ENCODE measurements at places on chromosomes 16 and 17.

DNA sequence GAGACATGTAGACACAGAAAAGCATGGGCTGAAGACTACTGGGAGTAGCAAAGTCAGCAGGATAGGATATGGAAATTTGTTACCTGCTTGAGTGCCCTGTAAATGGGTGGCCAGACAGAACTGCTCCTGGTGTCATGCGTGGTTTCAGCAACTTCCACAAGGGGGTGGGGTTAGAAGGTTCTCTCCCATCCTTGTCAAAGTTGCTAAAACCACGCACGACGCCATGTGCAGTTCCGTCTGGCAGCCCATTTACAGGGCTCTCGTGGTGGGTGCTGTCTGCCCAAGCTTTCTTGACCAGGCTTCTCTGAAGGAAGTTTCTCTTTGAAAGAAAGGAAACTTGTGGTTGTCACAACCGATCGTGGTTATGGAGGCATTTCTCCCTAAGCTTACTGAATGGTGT lies 6.9 kb upstream of the DBNDD1 start:
- no peak for DNase-seq

GRCh38 chr16:81485824-81486539 lies 41.4 kb downstream of the CMIP start:
- no peak for DNase-seq

DNA sequence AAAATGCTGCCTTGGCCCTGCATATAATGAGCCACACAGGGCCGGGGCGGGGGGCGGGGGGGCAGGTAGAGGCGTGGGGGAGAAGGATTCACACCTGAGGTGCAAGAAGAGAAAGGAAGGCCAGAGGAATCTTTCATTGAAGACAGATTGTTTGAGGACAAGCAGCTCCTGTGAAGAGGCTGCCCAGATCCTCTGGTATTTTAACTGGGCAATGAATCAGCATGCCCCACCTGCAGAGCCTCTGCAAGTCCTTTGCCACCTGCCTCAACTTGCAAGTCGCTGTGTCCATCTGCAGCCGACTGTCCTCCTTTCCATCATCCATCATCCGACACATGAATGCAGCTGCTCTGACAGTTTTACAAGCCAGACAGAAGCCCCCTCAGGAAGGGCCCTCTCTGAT lies 1.2 kb upstream of the SOST start:
- DNase-seq: no peak

DNA sequence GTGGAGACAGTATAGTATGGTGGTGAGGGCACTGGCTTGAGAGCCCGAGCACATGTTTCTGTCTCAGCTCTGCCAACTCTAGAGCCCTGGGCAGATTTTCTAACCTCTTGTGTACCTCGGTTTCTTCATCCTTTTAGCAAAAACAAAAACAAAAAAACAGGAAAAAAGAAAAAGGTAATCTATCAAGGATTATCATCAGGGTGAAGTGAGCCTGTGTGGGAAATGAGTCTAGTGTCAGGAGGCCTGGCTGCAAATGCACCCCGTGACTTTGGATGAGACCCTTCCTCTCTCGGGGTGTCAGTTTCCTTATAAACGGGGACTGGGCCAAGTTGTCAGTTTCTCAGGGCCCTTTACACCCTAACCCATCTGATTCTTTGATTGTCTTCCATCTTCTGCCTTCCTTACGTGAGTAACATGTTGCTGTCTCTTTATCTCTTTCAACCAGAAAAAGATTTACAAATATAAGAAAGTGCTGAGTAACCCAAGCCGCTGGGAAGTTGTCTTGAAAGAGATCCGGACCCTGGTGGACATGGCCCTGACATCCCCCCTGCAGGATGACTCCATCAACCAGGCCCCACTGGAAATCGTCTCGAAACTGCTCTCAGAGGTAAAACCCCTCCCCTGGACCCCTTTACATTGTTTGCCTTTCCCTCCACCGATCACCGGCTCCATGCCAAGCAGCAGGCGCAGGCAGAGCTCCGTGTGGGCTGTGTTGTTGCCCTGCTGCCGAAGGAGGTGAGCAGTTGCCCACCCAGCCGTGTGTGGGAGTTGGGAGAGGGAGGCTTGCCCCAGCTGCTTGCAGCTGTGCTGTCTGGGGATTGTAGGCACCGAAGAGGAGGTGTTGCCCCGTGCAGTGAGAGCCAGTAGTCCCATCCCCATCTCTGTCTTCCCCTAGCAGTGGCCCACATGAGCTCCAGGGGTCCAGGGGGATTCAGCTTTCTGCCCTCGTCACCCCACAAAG lies 127.1 kb upstream of the PLCG2 start:
- DNase-seq: no peak

GRCh38 chr17:77426676-77427386 lies 286.1 kb downstream of the SEC14L1 start:
- no peak for DNase-seq

DNA sequence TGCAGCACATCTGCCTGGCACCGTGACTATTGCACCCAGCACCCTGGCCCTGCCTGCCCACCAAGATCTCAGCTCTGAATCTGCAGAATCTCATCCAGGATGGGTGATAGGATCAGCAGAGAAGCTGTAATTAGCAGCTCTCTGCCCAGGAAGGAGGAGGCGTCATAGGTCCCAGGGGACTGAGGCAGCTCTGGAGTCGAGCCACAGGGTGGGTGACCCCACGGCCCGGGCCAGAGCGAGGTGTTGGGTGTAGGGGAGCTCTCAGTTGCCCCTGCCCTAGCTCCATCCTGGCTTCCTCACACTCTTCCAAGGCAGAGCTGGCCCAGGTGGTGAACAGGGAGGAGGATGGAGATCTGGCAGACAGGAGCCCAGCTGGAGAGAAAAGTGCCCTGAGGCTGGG lies 18.2 kb upstream of the FAM83G start:
- DNase-seq: no peak

DNA sequence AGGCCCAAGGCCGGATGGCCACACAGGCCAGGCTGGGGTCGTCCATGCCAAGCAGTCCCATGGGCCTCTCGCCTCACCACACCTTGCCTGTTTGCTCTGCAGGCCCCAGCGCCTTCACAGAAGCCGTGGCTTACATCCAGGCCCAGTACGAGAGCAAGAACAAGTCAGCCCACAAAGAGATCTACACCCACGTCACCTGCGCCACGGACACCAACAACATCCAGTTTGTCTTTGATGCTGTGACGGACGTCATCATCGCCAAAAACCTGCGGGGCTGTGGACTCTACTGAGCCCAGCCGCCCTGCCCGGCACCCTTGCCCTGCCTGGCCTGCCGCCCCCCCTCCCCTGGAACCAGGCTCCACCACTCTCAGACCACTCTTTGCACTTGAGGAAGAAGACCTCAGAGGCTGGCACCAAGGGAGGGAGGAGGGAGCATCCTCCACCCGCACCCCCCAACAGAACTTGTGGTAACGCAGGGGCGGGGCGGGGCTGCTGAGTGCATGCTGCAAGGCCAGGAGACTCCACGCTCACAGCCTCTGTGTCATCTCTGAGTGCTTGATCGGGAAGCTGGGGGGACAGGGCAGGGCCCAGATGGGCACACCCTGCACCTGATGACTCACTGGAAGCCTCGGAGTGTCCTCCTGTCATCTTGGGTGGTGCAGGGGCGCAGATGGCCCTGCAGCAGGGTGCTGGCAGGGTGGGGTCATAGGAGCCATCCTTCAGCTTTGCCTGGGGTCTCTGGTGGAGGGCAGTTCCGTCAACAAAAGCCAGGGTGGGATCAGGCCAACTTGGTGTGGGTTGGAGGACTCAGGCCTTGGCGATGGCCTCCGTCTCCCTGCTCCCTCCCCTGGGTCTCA lies 81.5 kb downstream of the AMFR start:
- no peak for DNase-seq

GRCh38 chr16:73771196-73772064 lies 525.2 kb upstream of the PSMD7 start:
- no peak for DNase-seq

GRCh38 chr17:5592382-5592781 lies 8.1 kb upstream of the NLRP1 start:
- DNase-seq: no peak

- no peak for DNase-seq
Observed at GRCh38 chr17:43515656-43516055, 30.5 kb downstream of the ETV4 start.

- no peak for DNase-seq
Observed at GRCh38 chr17:61463316-61464129, 11.3 kb downstream of the TBX4 start.

- no peak for DNase-seq
Observed at GRCh38 chr16:57999971-58000705, at the start of gene ZNF319. ZNF319 (minus strand) TSS chr16:58000672; CDS start chr16:57998265, 2,407 bp downstream.

GRCh38 chr17:80898716-80899115 lies 92.9 kb upstream of the CHMP6 start:
- no peak for DNase-seq
